ENCODE measurements at places on chromosomes 11 and 22.

DNA sequence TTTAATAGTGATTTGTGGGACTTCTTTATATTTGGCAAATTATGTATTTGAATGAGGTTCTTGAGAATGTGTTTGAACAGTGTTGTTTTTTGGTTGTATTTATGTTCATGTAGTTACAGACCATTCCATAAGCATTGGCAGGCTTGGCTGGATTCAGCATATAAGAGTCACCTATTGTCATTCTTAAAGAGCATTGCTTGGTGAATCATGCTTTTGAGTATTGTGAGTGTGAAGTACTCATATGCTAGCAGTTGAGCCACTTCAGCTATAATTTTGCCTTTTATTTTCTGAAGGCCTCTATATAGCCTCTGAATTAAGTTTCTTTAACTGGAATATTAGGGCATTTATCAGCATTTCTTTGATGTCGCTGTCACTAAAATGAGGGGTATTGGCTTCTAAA is 110.0 kb upstream of the GAL start:
- DNase-seq, result no peak

GRCh38 chr22:29790061-29790460 is 22.9 kb downstream of the UQCR10 start:
- no peak for DNase-seq

DNA sequence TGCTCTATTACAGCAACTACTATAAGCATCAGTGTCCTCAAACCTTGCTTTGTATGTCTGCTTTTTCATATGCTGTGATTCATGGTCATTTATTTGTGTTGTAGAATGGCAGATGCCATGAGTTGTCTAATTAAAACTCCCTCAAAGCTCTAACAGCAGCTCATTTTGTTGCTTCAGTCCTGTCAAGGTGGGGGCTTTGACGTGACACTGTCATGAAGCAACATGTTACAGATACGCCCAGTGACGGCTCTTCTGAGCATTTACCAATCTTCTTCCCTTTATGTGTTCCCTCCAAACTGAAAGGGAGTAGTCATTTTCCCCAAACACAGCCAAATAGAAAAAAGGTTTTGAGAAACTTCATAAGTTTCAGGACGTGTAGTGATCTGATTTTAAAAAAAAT is 106.7 kb downstream of the DBX1 start:
- no peak for DNase-seq

DNA sequence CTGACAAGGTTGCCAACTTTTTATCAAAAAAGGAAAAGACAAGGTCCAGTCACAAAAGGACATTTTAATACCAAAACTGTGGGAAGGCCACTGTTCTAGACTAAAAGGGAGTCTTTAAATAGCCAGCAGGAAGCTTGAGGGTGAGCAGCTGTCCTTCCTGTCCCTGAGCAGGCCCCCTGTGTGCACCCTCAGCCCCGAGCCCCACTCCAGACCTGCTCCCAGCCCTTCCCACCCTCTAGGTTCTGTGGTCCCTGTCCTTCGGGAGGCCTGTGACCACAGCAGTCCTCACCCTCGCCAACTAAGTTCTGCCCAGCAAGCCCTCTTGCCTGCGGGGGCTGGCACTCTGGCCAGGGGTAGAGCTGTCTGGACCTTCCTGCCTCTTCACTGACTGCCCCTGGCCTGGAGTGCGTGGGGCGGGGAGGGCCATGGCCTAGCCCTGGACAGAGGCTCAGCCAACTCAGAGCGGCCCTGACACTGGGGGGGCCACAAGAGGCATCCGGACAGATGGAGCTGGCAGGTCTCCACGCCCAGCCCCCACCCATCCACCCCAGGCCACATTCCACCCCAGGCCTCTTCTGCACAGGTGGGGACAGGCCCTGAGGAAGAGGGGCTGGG is 1.6 kb upstream of the PLXNB2 start:
- DNase-seq, result peak; percentile 68

- no peak for DNase-seq
These were observed 88.9 kb downstream of the RRM1 start for GRCh38 chr11:4183410-4184057.

DNA sequence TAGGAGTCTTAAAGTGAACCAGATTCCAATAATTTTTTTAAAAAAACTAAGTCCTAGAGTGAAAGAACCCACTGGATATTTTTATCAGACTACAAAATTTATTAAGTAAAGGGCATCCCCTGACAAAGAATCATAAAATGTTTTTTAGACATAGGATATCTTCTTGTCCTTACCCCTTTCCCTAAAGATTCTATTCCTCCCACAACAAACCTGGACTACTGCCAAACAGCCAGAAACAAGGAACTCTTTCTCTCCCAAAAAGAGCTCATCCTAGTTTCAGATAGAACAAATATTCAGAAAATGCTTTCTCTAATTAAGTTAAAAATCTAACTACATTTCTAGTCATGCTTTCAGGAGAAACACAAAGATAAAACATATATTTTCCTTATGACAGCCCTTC is 327.1 kb downstream of the FAM181B start:
- DNase-seq, result no peak

DNA sequence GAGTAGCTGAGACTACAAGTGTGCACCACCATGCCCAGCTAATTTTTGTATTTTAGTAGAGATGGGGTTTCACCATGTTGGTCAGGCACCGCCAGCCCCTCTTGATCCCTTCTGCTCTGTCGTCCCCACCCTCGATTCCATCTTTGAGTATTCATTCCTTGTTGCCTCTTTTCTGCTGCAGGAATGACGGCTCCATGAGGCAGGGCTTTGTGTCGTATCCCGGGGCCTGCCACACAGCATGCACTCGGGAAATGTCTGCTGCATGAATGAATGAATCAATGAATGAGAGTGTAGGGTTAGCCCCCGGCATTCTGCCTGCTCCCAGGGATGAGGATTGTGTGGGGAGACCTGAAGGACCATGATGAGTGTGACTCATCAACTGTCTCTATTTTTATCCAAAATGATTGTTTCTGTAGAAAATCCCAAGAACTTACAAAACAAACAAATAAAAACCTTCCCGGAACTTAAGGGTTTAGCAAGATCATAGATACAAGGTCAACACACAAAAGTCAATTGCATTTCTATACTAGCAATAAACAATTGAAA is 54.6 kb upstream of the SLC22A12 start:
- DNase-seq, result no peak

DNA sequence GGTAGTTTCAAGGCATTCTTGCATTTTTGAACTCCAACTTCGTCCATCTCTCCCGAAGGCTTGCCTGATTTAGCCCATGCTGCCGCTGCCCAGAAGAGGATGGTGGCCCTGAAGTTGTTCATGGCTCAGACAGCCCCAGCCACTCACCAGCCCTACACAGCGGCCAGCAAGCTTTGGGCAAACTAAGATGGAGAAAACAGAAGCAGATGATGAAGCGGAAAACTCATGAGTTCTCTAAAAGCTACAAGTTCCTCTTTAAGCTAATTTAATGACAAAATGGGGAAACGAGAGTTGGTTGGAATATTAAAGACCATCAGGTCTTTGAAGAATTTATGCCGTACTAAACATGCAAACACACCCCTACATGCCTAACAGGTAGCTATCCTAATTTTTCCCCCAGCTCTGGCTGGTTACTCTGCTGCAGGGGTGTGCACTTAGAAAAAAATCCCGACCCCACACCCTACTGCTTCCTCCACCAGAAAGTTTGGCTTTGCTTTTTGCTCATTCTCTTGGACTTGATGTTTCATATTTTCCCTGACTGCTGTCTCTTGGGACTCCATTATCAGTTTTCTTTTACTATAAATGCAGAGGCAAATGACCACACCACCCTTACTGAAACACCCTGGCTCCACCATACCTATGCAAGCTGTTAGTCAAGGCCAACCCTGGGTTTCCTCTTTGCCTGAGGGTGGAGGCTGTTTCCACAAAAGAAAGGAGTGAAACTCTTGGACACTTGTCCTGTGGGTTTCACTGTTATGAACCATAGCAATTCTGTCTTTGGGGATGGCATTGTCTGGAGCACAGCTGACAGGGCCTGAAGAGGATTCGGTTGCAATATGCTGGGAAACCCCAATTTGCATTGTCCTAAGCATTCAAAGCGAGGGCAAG is at the start of gene MPEG1:
Gene MPEG1, minus strand, starts transcription at position 184 of the 888 bp plus-strand sequence. Its CDS starts 62 bp downstream, at position 122.
- DNase-seq, result peak; percentile 21

- DNase-seq, result no peak
These were observed 492 bp upstream of the LUZP2 start for GRCh38 chr11:24496386-24496735.

DNA sequence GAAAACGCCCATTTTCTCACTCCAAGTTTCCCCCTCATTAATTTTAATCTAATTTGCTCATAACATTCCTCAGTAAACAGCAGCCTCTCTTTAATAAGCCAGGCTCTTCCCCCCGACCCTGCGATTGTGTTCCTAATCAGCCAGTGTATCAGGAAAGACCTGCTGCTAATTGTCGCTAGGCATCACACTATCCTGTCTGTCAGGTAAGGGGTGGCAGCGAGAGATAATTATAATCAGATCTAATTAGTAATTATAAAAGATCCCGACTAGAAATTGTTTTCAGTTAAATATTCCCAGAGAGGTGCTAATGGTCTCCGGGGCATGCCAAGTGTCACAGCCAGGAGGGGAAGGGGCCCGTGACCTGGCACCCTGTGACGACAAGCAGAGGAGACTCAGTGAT is 142.8 kb downstream of the ST3GAL4 start:
- DNase-seq, result no peak

DNA sequence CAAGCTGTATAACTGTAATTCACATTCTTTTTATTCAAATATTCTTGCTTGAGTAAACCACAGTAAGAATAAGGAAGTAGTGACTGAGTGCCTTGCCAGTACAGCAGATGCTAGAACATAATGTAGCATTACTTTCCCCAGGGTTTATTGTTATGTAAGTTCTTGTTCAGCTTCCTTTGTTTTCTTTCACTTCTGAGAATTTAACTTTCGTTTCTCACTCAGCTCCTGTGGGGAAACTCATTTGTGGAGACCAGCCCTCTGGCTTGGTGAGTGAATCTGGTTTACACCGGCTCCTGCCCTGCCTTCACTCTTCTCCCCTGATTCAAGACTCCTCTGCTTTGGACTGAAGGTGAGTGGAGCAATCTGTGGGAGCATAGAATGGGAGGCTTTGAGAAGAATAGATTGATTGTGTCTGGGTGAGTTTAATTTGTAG is at the start of gene TRIM22:
Gene TRIM22, plus strand, starts transcription at position 240 of the 433 bp plus-strand sequence. CDS start 6,443 bp downstream, outside the sequence.
- DNase-seq, result peak; percentile 86

- peak; percentile 93 for DNase-seq
These were observed 24.1 kb upstream of the CDC42EP2 start for GRCh38 chr11:65290448-65291165.

- peak; percentile 59 for DNase-seq
These were observed 85.4 kb downstream of the WNT7B start for GRCh38 chr22:45891471-45891995.

Measured in NB4 (cell line).